NCI-H446 treated with DMSO at 0.1 percent for 48 hours (cell line): ENCODE measurements at places on chromosomes 16 and 17.

GRCh38 chr17:16286947-16287562 lies 66.2 kb downstream of the CENPV start:
- DNase-seq: no peak

DNA sequence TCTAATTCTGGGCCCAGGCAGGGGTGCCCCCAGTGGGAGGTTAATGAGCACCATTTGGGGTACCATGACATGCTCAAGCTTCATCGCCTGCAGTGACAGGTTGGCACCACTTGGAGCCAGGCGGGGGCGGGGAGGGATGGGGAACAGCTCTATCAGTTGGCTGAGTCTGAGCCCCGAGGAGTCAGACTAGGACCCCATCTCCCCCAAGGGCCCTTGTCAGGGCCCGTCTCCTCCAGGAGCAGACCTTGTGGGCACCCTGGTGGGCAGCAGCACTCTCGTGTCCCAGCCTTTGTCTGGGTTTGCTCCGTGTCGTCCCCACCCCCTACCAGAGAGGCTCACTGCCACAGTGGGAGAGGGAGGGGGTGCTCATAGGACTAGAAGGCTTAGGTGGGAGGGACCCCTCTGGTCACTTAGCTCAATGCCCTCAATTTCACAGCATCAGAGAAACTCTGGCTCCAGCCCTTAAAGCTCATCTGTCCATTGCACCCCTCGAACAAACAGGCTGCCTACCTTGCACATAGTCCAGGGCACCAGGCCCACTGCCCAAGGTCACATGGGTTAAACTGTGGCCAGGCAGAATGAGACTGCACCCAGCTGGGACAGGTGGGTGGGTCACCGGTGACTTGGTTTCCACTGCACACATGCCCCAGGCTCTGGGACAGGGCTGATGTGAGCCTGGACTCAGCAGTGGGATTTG lies 4.1 kb downstream of the PPP1R9B start:
- DNase-seq: no peak

DNA sequence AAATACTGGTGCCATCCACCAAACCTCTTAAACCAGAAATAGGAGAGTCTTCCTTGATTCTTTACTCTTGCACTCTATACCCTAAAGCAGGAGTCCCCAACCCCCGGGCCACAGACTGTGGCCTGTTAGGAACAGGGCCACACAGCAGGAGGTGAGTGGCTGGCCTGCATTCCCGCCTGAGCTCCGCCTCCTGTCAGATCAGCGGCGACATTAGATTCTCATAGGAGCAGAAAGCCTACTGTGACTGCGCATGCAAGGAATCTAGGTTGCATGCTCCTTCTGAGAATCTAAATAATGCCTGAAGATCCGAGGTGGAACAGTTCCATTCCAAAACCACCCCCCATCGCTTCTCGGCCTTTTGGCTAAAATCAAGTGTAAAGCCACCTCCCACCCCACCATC lies 30.3 kb upstream of the SRCIN1 start:
- no peak for DNase-seq

GRCh38 chr17:42531455-42532354 lies 4.3 kb upstream of the NAGLU start:
- DNase-seq: no peak

DNA sequence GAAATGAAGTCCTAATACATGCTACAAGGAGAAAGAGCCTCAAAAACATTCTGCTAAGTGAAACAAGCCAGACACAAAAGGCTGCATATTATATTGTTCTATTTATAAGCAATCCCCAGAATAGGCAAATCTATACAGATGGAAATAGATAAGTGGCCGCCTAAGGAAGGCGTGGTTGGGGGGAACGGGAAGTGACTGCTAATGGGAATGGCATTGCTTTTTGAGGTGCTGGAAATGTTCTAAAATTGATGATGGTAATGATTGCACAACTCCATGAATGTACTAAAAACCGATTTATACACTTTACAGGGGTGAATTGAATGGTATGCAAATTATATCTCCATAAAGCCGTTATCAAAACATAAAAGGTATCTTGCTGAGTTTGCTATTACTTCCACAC lies 67.7 kb downstream of the GAS7 start:
- DNase-seq: no peak

DNA sequence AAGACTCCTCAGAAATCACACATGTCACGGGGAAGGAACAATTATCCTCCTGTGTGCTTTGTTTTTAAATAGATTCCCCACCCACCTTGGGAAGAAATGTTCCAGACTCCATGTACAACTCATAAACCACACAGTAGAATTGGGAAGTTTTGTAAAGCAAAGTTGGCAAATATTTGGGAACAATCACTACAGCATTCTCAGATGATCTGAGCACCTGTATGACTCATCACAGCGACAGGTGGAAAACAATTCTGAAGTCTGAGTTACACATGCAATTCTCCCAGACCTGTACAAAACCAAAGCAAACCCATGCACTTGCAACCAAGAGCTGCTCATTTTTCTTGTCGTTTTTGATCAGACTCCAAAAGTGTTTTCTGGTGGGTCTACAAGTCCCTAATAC lies 14.4 kb upstream of the MYLK3 start:
- DNase-seq: no peak

- no peak for DNase-seq
These were observed 13.0 kb downstream of the C16orf87 start for GRCh38 chr16:46817961-46818360.

DNA sequence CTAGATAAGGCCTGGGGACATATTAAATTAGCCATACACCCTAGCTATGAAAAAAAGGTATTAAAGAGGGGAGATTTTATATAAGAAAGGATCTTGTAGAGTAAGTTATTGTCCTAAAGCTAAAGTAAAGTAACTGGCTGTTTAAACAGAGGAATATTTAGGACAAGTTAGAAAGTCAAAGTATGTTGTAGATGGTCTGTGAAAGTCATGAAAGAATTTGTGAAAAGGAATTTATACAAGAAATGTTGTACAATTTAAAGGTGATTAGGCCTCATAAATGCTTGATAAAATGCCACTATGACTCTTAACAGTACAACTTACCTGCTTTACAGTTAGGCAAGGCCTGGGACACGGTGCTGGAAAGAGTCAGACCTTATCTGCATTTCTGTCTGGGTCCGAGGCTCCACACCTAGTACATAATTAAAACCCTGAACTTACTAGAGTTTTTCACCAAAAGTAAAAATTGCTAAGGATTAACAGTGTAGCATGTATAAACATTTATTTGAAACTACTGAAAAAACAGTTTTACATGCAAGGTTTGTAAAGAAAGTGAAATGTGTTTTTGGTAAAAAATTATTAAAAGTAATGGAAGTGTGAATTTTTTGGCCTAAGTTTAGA lies 445.3 kb upstream of the TOM1L1 start:
- no peak for DNase-seq

- no peak for DNase-seq
These were observed 9.9 kb downstream of the GINS2 start for GRCh38 chr16:85678821-85679220.

- no peak for DNase-seq
These were observed at the start of gene RHBDL3 for GRCh38 chr17:32265192-32265923. RHBDL3 (plus strand) TSS chr17:32265832; CDS start chr17:32266190, 358 bp downstream.

DNA sequence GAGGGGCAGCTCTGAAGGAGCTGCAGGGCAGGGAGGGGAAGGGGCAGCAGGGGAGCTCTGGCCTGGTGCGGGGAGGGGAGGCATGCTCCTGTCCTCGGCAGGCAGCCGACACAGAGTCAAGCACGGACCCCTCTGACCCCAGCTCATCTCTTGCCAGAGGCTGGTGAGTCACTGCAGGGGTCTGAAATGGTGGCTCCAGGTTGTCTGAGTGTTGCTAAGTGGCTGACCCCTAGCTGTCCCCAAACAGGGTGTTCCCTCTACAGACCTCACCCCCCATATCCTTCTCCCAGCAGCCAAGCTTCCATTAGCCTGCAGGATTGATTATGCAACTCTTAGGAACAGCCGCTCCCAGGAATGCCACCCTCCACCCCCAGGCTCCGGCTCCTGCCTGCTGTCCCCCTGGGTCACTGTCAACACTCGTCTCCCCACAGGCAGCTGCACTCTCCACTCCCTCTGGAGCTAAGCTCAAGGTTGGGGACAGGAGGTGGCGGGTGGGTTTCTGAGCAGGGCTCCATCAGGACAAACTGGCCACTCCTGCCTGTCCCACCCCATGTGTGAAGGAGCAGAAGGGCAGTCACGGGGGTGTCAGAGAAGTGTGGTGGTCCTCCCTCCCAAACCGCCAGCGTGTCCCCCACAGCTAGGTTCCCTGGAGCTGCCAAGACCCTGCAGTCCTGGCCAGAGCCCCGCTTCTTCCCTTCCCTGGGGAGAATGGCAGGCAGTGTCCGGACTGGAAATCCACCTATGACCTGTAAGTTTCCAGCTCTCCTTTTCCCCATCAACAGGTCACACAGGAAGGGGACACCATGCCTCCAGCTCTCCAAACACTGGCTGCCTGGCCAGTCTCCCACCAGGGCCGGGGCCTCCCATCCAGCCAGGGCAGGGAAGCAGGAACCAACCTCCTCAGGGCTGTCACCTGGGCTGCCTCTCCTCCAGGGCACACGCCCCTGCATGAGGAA lies 1.0 kb downstream of the MYLK3 start:
- DNase-seq: no peak

- DNase-seq: no peak
These were observed 59.4 kb downstream of the RTN4RL1 start for GRCh38 chr17:1965556-1966273.
